ENCODE measurements at places on chromosomes 12 and 14. TPM values are rescaled to one million over a fixed set of nuclear protein-coding genes. Genes with fewer than 3 reads are reported as not detected.

The RAD51AP1 gene
- 5.4 TPM for total RNA-seq

GRCh38 chr12:27785882-27786570 is 6.0 kb upstream of the MANSC4 start:
- DNase-seq: no peak

GRCh38 chr12:54935235-54935951 is 49.2 kb downstream of the TESPA1 start:
- DNase-seq: no peak

DNA sequence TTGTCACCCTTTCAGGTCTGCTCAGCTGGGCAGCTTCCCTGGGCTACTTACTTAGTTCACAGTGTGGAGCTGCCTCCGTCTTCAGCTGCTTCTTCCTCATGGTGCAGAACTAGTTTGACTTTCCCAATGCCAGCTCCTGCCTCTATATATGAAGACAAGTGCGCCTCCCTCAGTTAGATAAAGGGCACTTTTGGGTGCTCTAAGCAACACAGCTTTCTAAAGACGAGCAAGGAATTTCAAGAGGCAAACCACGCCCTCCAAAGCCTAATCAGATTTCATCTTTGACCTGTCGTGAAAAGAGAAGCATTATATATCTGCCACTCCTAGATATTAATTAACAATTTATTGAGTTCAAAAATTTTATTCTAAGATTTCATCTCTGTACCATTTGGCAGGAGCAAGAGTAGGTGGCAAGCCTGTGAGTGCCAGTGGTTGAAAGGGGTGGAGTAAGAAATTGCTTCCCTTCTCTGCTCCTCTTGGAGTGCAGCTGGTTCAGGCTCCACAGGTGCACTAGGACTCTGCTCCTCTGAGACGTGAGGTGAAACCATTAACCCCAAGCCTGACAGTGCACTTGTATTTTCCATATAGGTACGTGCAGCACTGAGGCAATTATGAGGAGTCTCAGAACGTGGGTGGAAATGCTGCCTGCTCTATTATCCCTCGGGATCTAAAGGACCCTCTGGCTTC is 2.1 kb upstream of the SLC11A2 start:
- DNase-seq: peak; percentile 64

GRCh38 chr12:69129017-69129416 is 110.4 kb upstream of the CPSF6 start:
- no peak for DNase-seq

- no peak for DNase-seq
These were observed 314.3 kb upstream of the OR4E1 start for GRCh38 chr14:21987937-21988336.

DNA sequence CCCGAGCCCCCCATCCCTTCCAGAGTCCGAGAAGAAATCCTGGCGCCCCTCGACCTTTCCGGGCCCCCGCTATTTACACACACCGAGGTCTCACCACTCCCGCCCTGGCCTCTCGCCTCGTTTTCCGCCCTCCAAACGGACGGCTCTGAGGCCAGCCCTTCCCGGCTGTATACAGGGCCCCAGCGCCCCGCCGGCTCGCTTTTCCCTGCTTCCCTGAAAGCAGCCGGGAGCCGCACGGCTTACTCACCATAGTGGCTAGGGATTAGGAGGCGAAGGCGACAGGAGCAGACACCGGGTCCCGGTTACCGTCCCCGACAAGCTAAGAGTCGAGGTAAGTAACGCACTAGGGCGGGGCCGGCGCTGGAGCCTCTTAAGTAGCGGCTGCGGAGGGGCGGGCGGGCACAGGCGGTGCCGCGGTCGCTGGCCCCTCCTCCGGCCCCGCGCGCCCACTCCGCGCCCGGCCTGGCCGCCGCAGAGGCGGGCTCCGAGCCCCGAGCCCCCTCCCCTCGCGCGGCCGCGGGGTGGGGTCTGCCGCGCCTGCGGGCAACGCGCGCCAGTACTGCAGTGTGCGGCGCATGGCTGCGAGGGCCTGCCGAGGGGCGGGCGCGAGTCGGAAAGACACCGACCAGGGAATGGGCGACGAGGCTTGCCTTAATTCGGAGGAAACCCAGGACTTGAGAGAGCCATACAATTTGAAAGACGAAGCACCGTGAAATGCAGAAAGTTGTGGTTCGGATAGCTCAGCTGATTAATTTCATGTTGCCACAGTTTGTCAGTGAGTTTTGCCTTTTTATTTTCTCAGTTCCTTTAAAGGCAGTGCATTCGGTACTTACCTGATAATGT is at the start of gene TUBA1B:
Gene TUBA1B, minus strand, starts transcription at position 345 of the 843 bp plus-strand sequence. Its CDS starts 95 bp downstream, at position 250.
- peak; percentile 91 for DNase-seq

DNA sequence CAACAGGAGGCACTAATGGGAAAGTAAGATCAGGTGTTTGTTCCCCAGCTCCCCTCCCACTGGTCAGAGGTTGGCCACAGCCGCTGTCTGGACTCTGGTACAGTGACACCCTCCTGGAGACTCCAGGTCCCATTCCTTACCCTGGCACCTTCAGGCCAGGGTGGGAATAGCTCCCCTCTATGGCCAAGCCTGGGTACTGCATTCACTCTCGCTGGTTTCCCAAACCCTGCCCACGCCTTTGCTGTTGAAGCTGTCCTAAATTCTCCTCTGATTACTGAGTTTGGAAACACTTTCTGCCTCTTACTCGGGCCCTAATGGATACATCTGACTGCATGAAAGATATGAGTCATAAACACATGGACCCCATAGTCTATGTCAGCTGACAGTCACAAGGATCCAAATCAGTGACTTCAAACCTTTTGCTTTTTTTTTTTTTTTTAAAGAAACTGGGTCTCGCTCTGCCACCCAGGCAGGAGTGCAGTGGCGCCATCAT is 17.9 kb downstream of the HRK start:
- DNase-seq: no peak

- DNase-seq: no peak
These were observed 68.1 kb downstream of the BORCS5 start for GRCh38 chr12:12425001-12425400.

The RGS6 gene
- 4.5 TPM for total RNA-seq

DNA sequence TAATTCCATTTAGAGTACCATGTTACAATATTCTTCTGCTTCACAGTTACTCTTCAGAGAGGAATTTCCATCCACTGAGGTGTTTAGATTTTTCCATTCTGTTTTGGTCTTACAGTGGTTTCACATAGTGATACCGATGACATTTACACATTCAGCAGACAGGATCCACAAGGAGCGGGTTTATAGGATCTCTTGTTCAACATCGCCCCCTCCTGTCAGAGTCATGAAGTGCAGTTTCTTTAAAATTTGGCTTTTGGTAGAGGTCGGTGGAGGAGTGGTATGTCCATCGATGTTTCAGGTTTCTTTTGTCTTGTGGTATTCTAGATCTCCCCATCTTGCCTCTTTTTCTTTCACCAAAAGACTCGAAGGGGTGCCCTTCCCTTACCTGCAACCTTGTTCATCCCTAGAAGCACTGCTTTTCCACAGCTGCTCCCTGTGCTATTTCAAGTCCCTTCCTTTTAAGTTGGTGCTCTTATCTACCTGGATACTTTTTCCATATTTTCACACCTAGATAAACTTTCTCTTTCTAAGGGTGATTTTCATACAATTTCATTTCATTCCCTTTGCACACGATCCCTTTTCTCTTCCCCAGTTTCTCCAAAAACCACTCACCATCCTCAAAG is 181.3 kb downstream of the ITPR2 start:
- peak; percentile 35 for DNase-seq

The SERPINA12 gene
- total RNA-seq: not detected

DNA sequence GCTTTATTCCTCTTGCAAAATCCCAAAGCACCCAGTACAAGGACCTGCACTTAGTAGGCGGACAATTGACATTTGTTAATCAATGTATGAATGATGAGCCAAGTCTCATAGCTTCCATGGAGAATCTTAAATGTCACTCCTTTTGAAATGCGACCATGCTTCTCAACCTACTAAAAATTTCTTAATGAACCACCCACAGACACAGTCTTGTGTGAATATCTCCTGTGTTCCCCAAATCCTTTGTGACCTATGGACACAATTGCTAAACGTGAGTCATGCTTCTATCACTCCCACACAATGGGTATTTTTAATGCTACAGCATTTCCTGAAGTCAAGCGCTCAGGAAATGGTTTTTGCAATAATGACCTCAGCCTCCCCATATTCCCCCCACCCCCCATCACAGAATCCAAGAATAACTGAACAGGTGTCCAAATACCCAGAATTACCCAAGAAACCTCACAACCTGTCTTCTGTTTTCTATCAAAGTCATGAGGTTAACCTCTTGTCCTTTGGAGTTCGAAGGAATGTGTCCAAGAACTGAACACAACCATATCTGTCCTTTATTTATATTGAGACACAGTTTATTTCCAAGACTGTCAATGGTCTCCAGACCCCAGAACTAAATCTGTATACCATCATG is 163.6 kb upstream of the PLEKHG7 start:
- DNase-seq: no peak

DNA sequence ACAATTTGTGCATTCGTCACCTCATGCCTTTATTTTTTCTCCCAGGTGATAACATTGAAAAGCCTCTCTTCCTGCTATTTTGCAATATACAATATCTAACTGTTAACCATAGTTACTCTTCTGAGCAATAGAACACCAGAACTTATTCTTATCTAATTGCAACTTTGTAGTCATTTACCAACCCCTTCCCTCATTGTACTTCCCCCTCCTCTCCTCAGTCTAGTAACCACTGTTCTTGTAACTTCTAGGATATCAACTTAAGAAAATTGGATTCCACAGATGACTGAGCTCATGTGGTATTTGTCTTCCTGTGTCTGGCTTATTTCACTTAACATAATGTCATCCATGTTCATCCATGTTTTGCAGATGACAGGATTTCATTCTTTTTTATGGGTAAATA is 7.6 kb downstream of the MUCL1 start:
- no peak for DNase-seq

The RIMKLB gene
- 42.2 TPM for total RNA-seq

The KRT6A gene
- total RNA-seq: not detected

DNA sequence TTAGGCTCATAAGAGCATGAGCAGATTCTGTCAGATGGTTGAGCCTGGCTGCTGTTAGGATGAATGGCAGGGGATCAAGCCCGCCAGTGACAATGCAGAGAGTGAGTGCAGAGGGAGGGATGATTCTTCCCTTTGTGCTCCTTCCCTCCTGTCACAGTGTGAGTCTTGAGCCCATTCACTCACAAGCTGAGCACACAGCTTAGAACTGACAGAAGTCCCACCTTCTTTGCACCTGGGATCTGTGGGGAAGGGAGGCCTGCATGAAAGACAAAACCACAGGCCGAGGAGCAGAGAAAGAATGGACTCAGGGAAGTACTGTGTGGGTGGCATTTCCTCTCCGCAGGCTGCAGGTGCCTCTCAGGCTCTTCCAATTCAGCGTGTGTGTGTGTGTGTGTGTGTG is 160.6 kb downstream of the KCNA5 start:
- no peak for DNase-seq

- no peak for DNase-seq
These were observed 18.7 kb upstream of the SERPINA6 start for GRCh38 chr14:94341656-94342333.

GRCh38 chr14:70188322-70188658 is 461 bp downstream of the SLC8A3 start:
- DNase-seq: no peak

GRCh38 chr12:65953631-65954030 is 129.3 kb downstream of the HMGA2 start:
- no peak for DNase-seq

The BICD1 gene
- 31.5 TPM for total RNA-seq

GRCh38 chr12:8941691-8942478 is 7.6 kb downstream of the M6PR start:
- no peak for DNase-seq

The TMEM63C gene
- 8.0 TPM for total RNA-seq

The TOGARAM1 gene
- 21.3 TPM for total RNA-seq

DNA sequence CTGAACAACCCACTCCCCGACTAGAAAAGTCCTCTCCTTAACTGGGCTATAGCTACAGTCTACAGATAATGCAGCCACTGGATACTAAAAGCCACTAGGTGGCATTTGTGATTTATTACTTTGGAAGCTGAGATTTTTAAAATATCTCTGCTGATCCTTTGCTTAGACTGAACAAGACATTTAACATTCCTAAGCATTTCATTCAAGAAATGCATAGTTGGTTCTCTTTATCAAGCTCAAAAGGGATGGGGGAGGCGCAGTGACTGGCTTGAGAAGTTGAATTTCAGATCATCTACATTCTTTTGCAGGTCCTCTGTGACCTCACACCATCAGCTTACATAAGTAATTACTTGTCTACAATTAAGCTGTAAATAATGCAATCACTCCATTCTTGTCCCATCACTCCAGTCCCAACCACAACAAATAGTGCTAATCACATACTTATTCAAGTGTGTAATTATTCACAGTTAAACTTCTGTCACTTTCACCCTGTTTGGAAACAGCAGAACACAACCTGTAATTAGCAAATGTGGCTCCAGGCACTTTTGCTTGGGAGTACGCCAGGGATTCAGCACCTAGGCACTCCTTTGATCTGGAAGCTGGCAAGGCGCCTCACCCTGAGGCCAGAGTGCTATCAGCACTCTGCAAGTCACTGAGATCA is 203.6 kb downstream of the NOVA1 start:
- DNase-seq: no peak

- no peak for DNase-seq
These were observed 40.3 kb downstream of the PEX5 start for GRCh38 chr12:7229741-7230140.

DNA sequence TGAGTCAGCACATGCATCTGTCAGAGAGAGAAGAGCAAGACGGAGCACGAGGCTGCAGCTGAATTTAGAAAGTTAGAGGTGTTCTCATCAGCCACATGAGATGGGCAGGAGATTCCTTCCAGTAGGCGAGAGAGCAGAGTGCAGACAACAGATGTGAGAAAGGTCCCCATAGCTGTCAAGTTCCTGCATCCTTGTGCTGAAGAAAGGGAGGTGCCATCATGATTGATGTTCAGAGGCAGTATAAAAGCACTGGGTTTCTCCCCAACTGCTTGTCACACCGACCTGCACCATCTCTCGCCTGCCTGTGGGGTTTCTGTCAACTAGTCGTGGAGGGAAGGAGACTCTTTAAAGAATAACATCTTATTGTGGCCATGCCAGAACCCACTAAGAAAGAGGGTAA is at the start of gene MYBPC1:
Gene MYBPC1, plus strand, starts transcription at position 272 of the 400 bp plus-strand sequence. Its CDS starts 100 bp downstream, at position 372.
- no peak for DNase-seq

DNA sequence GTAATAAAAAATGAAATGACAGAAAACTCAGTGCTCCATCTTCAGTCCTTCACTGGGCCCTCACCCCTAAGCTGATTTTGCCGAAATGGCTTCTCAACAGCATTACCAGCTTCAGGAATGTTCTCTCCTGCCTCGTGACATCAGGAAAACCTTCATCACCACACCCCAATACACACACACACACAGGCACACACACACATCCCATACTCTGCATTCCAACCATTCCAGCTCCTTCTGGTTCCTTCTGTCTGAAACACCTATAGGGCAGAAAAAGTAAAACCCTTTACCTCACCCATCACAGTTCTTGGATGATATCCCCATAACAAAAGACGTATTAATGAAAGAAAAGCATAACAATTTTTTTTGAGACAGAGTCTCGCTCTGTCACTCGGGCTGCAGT is 75.9 kb downstream of the CCDC60 start:
- DNase-seq: no peak

The KRT71 gene
- total RNA-seq: 0.16 TPM

- no peak for DNase-seq
These were observed 4.3 kb downstream of the IRF2BPL start for GRCh38 chr14:77024171-77024691.

The SYNE2 gene
- total RNA-seq: 81.4 TPM
